ENCODE measurements at places on chromosomes 1 and 21. TPM values are rescaled to one million over a fixed set of nuclear protein-coding genes. Genes with fewer than 3 reads are reported as not detected.

The NR0B2 gene
- 0.95 TPM for total RNA-seq

DNA sequence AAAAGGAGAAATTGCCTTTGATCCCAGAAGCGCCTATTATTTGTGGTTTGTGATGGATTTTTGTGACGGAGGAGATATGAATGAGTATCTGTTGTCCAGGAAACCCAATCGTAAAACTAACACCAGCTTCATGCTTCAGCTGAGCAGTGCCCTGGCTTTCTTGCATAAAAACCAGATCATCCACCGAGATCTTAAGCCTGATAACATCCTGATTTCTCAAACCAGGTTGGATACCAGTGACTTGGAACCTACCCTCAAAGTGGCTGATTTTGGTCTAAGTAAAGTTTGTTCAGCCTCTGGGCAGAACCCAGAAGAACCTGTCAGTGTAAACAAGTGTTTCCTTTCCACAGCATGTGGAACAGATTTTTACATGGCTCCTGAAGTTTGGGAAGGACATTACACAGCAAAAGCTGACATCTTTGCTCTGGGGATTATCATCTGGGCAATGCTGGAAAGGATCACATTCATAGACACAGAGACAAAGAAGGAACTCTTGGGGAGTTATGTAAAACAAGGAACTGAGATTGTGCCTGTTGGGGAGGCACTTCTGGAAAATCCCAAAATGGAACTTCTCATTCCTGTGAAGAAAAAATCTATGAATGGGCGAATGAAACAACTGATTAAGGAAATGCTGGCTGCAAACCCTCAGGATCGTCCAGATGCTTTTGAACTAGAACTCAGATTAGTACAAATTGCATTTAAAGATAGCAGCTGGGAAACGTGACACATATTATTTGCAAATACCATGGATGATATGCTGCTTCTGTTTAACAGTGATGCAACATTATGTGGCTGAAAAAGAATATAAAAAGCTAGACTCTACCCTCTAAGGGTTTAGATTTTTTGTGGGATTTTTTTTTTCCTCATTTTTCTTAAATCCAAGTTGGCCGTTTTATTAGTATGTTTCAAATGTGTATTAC, 10.5 kb downstream of the PDIK1L start:
- no peak for DNase-seq

The FAM72D gene
- not detected for total RNA-seq

The CSF3R gene
- 17.1 TPM for total RNA-seq

- no peak for DNase-seq
Measured at GRCh38 chr1:66606362-66607065, 72.6 kb downstream of the SGIP1 start.

DNA sequence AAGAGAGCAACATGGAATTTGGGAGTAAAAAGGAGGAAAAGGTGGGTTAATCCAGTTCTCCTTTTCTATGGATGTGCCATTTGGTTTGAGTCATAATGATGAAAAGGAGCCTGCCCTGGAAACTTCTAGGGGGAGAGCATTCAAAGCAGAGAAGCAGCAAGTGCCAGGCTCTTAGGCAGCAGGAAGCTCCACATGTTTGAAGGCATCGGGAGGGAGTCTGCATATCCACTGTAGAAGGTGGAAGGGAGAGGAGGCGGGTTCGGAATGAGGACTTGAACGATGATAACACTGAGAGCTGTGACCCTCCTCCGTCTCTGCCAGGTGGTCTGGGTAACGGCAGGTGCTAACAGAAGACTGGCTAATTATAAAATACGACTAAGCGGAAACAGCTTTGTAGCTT, 128.2 kb downstream of the RYR2 start:
- DNase-seq, result no peak

The CHRM3 gene
- total RNA-seq, result 29.5 TPM

The GSTM5 gene
- total RNA-seq, result not detected

GRCh38 chr1:1777950-1778662, at the start of gene NADK:
TSS of gene NADK (minus strand) at chr1:1778470. CDS start at chr1:1765406, 13,064 bp downstream.
- DNase-seq, result peak; percentile 70

- no peak for DNase-seq
Measured at GRCh38 chr1:38088366-38088765, 41.8 kb upstream of the POU3F1 start.

GRCh38 chr1:3609769-3610526, 1.4 kb downstream of the MEGF6 start:
- no peak for DNase-seq

DNA sequence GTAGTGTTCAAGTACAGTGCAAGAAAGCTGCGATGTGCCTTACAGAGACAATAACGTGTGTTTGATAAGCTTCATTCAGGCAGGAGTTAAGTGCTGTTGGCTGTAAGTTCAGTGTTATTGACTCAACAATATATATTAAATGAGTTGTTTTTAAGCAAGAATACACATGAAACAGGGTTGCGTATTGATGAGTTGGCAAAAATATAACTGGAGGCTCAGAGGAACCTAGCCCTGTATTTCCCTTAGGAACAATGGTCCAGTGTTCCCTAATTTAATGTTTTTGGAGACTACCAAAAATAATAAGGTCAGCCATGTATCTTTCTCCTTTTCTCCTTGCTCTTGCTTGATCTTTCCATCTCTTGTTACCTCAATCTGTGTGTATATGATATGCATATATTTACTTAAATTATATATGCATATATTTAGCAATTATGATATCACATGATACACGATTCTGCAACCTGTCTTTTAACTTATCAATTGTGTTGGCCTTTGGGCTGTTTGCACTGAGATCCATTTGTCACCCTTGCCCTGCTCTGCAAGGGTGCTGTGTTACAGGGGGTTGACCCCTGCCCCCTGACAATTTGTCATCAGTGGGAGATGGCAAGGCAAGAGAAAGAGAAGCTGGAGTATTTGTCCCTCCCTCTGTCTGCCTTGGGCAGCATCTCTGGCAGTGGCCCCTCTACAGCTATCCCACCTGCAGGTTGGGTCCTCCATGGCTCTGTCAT, 109.7 kb downstream of the FGGY start:
- DNase-seq, result no peak

- DNase-seq, result no peak
Measured at GRCh38 chr1:214213136-214213535, 67.8 kb upstream of the SMYD2 start.

DNA sequence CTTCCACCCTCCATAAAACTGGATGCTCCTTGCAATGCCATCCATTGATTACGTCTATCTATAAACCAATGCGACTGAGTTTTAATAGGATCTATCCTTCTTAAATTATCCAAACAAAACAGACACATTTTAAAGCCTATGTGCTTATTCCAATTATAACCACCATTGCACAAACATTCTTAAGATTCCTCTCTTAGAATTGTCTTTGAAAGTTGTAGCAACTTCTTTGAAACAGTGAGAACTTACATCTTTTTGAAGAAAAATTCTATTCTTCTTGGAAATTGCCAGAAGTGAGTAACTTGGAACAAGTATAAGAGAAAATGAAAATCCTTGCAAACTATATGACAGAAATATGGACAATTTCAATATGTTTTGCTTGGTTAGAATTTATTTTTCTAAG, at the start of gene KRTAP26-1:
Gene KRTAP26-1, minus strand, starts transcription at position 101 of the 400 bp plus-strand sequence. CDS start 280 bp downstream, outside the sequence.
- DNase-seq, result no peak

- DNase-seq, result no peak
Measured at GRCh38 chr1:46725736-46726108, 6.8 kb upstream of the EFCAB14 start.

- DNase-seq, result peak; percentile 10
Measured at GRCh38 chr21:45993210-45994085, 11.9 kb downstream of the COL6A1 start.

- DNase-seq, result no peak
Measured at GRCh38 chr21:37396855-37397254, 30.3 kb downstream of the DYRK1A start.

GRCh38 chr1:150121236-150121862, 28.4 kb upstream of the PLEKHO1 start:
- DNase-seq, result no peak

The FAM229A gene
- total RNA-seq, result 12.1 TPM

- no peak for DNase-seq
Measured at GRCh38 chr1:159838715-159839114, 12.0 kb downstream of the SLAMF8 start.

DNA sequence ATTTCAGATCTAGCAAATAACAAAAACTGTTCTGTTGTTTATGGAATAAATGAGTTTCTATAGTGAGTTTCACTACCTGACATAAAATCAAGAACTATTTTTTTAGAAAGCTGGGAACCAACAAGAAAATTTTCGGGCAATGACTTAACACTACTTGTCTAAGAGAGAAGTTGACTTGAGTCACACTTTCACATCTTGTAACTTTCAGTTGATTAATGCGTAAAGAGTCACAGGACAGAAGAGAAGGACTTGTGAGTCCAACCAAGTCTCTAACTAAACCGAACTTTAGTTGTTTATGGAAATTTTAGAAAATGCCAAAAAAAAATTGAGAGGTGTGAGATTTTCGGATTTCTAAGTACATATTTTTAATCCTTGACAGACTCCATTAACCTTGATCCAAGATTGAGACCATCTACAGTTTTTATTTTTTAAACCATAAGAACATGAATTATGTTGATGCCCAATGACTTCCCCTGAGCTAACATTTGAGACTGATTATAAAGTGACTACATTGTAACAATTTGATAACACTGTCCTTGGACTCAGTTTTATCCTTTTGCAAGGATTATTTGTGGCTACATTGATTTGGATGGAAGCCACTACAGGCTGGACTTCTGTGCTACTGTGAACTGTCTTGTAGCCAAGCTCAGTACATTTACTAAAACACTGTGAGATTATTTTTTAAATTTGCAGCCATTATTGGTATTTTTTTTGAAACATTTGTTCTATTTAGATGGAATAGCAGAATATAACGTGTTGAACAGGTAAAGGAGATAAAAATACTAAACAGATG, 284.0 kb downstream of the PTPRC start:
- DNase-seq, result no peak

The MAP10 gene
- total RNA-seq, result not detected

The ATP1A1 gene
- 324 TPM for total RNA-seq

GRCh38 chr1:199287647-199288046, 648.8 kb downstream of the PTPRC start:
- DNase-seq, result no peak

DNA sequence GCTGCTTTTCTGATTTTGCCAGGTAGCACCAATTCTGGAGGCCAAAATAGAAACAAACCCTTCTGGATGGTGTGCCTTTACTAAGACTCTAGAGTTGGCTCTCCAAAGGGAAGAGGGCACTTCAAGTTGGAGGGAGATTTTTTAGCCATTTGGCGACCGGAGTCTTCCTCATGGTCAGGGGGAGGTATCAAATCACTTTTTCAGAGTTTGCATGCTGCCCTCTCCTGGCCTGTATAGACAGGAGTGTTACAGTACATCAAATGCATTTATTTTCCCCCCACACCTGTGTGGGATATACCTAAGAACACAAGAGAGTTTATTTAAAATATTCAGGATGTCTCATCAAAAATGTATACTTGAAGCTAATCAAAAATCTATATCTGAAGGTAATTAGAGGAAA, 3.2 kb downstream of the GREM2 start:
- peak; percentile 18 for DNase-seq

DNA sequence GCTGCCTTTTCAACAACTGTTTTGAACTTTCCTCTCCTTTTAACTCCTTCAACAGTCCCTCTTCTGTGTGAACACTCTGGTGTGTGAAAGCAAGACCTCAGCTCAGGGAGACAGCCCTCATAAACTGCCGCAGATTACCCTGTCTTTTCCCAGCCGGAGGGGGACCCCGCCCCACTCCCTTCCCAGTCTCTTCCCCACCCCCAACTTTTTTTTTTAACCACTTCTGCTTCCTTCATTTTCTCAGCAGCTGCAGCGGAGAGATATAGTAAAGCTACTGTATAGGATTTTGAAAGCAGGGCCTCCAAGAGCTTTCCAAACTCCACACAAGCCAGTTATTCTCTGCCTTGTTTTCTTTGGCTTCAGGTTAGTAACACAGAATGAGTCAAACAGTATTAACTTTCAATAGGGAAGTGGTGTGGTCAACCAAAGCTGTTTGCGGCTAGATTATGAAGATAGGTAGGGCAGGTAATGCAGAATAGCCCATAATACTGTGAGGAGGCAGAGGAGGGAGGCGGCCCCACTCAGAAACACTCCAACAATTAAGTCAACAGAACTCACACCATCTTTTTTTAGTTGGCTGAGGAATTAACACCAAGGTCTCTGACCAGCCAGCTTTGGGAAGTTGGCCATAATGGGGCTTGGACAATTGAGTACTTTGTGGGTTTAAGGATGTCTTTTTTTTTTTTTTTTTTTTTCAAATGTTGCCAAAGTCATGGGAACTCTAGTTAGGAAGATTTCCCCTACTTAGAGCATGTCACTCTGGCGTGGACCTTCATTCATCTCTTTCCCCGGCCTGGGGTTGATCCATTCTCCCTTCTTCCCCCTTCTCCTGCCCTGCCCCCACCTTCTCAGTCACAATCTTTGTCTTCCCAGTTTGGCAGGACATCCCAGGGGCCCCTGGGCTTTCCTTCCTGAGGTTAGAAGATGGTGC, 177.0 kb downstream of the CLIC6 start:
- DNase-seq, result peak; percentile 53

GRCh38 chr1:182366596-182366995, 25.0 kb downstream of the GLUL start:
- DNase-seq, result no peak

The ARMH1 gene
- 2.5 TPM for total RNA-seq

The ZFYVE9 gene
- 37.0 TPM for total RNA-seq

- DNase-seq, result no peak
Measured at GRCh38 chr1:22374001-22374400, 77.7 kb upstream of the ZBTB40 start.

DNA sequence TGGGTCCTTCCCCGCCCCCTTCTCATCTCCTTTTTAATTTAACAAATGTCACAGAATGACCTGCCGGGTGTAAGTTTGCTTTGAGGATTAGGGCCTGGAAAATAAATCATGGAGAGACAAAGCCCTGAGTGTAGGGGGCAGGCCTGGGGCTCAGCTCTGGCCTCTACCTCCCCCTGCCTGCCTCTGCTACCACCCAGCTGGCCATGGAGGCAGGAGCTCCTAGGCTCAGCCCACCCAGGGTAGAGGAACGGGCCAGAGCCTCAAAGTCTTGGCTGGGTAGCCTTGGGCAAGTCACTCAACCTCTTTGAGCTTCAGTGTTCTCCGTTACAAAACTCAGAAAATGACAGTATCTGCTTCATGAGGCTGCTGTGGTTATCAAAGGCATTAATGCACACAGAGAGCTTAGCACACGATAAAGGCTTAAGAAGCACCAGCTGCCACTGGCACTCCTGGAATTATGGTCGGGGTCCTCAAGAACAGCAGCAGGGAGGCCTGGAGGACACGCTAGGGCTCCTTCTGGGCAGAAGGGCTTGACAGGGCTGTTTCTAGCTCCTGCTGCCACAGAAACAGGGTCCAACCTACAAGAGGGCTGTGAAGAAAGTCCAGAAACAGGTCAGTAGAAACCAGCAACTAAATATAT, 39.0 kb downstream of the LRP8 start:
- DNase-seq, result no peak

DNA sequence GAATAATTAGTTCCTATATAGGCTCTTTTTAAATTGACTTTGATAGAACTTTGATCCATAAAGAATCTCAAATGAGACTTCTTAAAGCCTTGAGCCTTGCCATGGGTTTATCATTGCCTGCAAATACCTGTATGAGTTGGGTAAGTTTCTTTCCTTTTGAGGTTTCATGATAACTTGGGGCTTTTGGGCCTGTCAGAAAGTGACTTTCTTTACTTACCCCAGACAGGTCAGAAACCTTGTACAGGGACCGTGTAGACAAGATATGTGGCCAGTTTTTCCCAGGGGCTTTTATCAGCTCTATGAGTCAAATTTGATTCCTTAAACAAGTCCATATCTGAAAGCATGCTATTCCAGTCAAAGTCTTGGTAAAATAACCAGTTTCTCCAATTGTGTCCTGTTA, 17.3 kb downstream of the KCTD3 start:
- DNase-seq, result no peak

All from transverse colon (tissue), 4 donors.